ENCODE measurements at places on chromosomes 3 and 15. TPM values are rescaled to one million over a fixed set of nuclear protein-coding genes. Genes with fewer than 3 reads are reported as not detected.

DNA sequence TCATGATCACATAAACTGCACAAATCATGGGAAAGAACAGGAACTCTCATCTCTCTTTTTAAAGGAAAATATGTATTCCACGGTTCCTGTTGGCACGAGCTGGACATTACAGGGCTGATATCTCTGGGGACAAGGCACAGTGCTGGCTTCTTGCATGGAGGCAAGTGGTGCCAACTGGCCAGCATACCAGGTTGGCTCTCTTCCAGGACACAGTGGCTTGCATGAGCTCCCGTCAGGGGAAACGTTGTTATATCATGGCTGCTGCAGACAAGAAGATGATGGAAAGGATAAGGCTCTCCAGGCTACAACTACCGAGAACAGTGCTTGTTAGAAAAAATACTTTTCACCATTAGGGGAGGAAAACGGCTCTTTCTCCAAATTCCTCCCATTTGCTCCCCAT, 283.9 kb downstream of the RORA start:
- ATAC-seq, result no peak

DNA sequence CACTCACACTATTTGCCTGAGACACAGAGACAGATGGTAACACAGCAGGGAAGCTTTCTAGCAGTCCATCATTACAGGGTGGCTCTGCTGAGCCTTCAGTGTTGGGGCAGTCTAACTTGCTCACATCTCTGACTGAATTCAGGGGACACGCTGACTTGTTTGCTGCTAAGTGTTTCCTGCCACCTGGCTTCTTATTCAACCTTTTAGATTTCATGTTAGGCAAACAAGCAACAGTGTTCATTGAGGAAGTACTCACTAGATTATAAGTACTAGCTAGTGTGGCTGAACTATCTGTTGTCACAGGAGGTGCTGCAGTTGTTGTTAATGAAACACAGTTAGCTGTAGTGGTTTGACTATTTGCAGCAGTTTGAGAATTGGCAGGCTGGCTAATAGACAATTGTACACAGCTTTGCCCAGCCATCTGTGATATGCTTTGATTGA, 37.3 kb downstream of the USF3 start:
- ATAC-seq, result peak; percentile 33

- no peak for ATAC-seq
Observed at GRCh38 chr15:56948000-56948763, 29.7 kb downstream of the TCF12 start.

- ATAC-seq, result no peak
Observed at GRCh38 chr3:168285506-168285905, 189.8 kb upstream of the GOLIM4 start.

DNA sequence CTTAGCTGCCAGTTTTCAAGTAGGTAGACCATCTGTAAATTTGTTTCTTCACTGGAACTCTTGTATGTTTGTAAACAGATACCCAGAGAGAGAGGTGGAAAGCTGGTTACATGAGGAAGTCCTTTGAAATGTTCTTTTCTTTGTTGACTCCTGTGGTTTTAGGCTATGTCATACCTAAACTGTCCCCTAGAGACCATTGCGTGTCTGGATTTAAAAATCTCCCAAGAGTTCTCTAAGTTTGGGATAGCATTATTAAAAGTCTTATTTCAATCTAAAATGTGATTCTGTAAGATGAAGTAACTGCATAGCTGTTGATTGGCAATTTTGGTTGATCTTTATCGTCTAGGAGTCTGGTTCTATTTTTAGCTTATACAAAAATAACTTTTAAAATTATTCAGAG, 127.2 kb downstream of the GHSR start:
- no peak for ATAC-seq

DNA sequence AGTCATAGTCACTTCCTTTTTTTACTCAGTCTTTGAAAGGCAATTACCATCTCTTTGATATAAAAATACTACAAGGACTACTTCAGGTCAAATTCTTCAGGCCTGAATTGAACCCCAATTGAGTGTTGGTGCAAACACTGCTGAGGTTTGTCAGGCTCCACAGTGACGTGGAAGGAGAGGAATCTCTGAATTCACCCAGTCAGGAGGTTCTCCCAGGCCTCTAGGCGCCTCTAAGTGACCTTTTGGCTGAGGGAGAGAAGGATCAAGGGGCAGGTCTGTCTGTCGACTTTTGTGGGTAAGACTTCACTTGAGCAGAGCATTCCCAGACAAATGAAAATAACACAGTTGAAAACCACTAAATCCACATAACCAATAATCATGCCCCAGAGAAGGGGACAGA, 227.6 kb upstream of the CHRNA7 start:
- no peak for ATAC-seq

- ATAC-seq, result no peak
Observed at GRCh38 chr15:61155741-61156700, 73.1 kb downstream of the RORA start.

GRCh38 chr3:196519718-196520082, 4.6 kb upstream of the SMCO1 start:
- ATAC-seq, result no peak

- no peak for ATAC-seq
Observed at GRCh38 chr3:72120806-72121778, 336.1 kb upstream of the PROK2 start.

GRCh38 chr15:58627701-58628100, 121.8 kb downstream of the ADAM10 start:
- ATAC-seq, result no peak

- ATAC-seq, result no peak
Observed at GRCh38 chr3:52357151-52358080, 41.3 kb downstream of the DNAH1 start.

GRCh38 chr3:139455855-139456254, 20.5 kb downstream of the RBP2 start:
- ATAC-seq, result peak; percentile 50

DNA sequence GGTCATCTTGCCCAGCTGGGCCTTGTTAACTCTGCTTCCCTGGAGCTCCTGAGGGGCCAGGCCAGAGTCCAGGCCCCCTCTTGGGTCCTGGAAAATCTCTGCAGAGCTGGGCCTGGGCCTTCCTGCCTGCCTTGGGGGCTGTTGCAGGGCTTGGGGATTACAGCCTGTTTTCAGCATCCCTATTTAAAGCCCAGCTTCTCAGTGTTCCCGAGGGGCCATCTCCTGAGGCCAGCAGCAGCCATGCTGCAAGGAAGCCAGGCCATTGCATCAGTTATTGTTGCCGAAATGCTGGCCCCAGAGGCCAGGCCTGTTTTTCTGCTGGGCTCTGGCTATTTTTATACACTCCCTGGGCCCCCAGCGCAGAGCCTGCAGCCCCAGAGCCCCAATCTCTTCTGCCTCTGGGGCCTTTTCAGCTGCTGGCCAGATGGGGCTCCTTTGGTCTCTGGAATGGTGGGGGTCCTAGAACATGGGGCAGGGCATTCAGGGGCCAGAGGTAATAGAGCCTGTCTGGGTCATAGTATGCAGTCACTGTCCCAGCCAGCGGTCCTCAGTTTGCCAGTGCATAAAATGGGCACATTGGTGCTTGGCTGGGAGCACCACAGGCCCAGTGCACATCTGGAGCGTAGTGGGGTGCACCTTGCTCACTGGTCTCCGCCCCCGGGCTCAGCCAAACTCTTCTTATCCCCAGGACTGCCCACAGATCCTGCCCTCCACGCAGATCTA, 28.5 kb downstream of the PLXNA1 start:
- no peak for ATAC-seq

DNA sequence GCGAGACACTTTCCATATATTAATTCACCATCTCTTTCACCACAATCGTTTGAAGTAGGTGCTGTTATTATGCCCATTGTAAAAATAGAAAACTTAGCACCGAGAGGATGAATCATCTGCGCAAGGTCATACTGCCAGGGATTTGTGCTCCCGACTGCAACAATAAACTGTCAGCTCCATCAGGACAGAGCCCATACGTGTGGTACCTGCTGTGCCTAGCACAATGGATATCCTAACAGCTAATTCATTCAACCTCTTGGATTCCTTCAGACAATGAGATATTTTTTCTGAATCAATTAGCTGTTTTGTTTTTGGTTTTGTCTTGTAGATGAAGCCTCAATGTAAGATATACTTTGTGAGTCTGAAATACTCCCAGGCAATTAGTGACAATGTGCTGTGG, 32.3 kb upstream of the PROK2 start:
- ATAC-seq, result no peak

GRCh38 chr3:12961007-12961696, 112.1 kb downstream of the IQSEC1 start:
- ATAC-seq, result no peak

GRCh38 chr3:100697172-100697571, 12.1 kb upstream of the TFG start:
- peak; percentile 80 for ATAC-seq

- no peak for ATAC-seq
Observed at GRCh38 chr3:14151471-14152083, 26.7 kb downstream of the TMEM43 start.

GRCh38 chr3:105427332-105427731, 60.6 kb downstream of the ALCAM start:
- ATAC-seq, result no peak

- ATAC-seq, result peak; percentile 67
Observed at GRCh38 chr3:195461594-195462307, 18.9 kb upstream of the ACAP2 start.

GRM7 gene
- total RNA-seq, result not detected

C3orf20 gene
- 0.24 TPM for total RNA-seq

PARP15 gene
- total RNA-seq, result 0.56 TPM

SKOR1 gene
- 0.08 TPM for total RNA-seq

PLA1A gene
- total RNA-seq, result 0.92 TPM

PRTG gene
- 0.56 TPM for total RNA-seq

HRG gene
- 0.12 TPM for total RNA-seq

MCF2L2 gene
- 0.72 TPM for total RNA-seq

AQP9 gene
- total RNA-seq, result 0.60 TPM

TMC3 gene
- not detected for total RNA-seq

NTRK3 gene
- total RNA-seq, result 1.00 TPM

All from esophagus mucosa (tissue), 1 donor.